Cerebellar cortex (tissue), 1 donor: ENCODE measurements at places on chromosomes 1 and 21.

- no peak for DNase-seq
These were observed 179.4 kb downstream of the ZBTB18 start for GRCh38 chr1:244230470-244230869.

- DNase-seq = no peak
These were observed 6.6 kb upstream of the PRRX1 start for GRCh38 chr1:170657275-170657853.

- DNase-seq = no peak
These were observed 160.2 kb downstream of the TOMM20 start for GRCh38 chr1:234968451-234968850.

- no peak for DNase-seq
These were observed 71.2 kb downstream of the KCNJ15 start for GRCh38 chr21:38327984-38328383.

- no peak for DNase-seq
These were observed 24.8 kb downstream of the GABPA start for GRCh38 chr21:25759573-25759972.

DNA sequence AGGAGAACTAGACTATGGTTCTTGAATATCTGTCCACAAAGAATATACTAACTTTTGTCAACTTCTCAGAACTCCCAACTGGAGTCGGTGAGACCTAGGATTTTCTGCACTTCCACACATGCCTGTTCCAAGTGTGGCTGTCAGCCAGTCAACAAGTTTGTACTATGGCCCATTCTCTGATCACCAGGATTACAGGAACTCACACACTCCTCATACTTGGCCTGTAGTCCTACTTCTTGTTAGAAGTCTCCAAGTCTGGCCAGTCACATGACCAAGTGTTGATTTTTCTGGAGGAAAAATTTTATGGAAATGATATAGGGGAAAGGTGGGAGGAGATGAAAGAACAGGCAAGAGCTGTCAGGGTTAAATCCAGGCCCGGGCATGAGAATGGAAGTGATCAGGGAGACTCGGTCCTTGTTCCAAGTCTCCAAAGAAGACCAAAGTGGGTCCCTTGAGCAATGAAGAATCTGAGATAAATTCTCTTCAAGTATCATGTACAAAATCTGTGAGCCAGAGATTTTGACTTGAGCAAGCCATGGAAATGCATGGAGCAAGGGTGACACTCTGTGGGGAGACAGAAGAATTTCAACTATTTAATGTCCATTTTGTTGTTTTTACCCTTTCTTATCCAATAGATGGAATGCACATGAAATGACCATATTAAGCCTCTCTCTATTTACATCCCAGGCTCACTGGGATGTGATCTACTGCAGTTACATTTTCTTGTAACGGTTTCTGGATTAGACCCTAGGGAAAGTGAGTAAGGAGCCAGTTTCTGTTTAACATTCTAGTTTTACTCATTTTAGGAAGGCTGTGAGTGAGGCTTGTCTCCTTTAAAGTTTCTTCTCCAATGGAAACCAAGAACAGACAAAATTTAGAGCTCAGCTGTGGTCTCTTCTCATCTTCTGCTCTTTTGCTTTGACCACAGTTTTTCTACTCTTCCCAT, 320.9 kb downstream of the ASTN1 start:
- peak; percentile 71 for DNase-seq

DNA sequence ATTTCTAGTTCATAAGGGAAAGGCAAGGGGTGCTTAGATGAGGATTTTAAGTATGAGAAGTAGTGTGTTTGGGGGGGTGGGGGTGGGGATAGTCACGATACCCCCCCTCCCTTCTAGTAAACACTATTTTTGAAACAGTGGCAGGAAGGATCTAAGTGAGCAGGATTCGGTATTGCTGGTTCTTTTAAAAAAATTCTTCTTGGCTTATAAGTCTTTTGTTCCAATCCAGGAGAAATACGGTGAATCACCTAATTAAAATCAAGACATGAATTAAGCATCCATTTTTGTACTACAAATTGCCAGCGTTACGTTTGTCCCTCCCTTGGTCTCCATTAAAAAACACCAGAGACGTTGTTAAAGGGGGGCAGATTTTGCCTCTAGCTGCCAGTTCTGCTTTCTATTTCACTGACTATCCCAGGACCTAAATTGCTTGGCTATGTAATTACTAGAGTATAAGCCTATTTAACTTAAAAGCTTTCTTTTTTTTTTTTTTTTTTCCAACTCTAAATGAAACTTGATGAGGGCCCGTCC, 911 bp downstream of the LMO4 start:
- DNase-seq = peak; percentile 36

DNA sequence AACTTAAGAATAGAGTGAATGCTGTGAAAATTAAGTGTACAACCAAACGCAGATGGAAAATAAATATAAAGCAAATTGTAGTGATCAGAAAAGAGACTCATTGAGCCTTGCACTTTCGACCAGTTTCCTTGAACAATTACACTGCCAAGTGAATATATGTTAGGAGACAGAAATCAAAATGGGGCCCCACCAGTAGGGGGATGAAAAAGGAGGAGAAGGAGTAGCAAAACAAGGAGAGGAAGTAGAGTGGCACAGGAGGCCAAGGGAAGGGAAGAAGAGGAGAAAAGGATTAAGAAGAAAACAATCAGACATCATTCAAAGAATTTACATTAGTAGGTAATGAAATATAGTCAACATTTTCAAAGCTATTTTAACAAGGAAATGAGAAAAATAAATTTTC, 1770.6 kb downstream of the PLA2G4A start:
- no peak for DNase-seq

DNA sequence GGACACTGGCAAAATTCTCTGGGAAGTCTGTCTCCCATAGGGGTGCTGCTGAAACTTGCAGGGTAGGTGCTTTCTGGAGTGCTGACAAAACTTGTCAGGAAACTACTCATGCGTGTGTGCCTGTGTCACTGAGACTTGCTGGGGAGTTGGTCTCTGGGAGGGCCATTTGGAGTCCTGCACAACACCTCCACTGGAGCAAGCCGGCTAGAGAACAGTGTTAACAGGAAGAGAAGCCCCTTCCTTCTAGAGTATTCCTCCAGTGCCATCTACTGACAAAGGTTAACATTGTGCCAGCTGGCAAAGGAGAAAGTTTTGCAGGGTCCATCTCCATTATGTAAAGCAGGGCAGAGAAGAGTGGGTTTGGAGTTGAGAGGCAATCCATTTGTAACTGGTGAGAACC, 30.0 kb downstream of the ZMYM4 start:
- DNase-seq = peak; percentile 58

DNA sequence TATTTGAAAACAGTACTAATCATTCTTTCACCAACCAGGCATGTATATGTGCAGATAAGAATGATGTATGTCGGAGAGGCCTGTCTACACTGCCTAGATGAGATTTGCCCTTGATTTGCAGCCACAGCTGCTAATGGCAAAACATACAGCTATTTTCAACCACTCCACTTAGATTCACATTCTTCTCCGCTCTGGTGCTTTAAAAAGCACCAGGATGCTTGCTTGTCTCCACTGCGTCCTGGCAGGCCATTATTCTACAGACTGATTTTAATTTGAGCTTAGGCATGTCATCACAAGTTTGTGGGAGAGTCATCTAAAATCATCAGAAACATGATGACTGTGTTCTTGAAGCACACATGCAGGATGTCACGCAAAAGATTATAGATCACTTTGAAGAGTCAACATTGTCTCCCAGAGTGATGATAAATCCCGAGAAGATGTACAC, 119.0 kb upstream of the NRIP1 start:
- no peak for DNase-seq

DNA sequence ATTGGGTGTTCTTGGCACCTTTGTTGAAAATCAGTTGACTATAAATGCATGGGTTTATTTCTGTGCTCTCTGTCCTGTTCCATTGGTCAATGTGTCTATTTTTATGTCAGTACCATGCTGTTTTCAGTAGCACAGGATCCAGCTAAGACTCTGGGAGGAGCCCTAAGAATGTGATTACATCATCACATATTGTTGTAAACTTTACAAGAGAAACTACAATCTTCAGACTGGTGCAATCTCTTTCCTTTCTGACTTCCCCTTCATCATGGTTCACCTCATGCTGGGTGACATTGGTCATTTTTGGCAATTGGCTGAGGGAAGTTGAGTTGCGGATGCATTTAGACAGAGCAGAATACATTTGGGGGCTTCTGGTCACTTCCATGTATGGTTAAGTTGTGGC, 88.4 kb downstream of the C21orf91 start:
- no peak for DNase-seq

DNA sequence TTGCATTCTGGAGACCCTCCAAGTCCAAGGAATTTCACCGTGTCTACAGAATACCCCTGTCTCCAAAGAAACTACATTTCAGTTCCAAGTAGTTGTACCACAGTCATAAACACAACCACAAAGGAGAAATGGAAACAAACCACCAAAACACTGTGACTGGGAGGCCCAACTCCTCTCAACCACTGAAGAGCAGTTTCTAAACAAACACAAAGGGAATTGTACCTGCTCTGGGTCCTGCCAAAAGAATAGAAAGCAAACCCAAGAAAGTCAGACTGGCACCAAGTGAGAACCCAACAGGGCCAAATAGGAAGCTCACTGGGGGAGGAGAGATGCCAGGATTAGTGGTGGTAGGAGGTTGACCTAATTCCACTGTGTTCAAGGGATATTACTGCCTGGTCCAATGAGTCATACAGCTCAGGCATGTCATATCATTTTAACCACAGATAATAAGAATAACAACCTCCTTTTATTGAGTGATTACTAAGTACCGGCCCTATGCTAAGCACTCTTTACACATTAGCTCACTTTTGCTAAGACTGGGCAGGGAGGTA, 123.9 kb upstream of the PPP2R5A start:
- no peak for DNase-seq

DNA sequence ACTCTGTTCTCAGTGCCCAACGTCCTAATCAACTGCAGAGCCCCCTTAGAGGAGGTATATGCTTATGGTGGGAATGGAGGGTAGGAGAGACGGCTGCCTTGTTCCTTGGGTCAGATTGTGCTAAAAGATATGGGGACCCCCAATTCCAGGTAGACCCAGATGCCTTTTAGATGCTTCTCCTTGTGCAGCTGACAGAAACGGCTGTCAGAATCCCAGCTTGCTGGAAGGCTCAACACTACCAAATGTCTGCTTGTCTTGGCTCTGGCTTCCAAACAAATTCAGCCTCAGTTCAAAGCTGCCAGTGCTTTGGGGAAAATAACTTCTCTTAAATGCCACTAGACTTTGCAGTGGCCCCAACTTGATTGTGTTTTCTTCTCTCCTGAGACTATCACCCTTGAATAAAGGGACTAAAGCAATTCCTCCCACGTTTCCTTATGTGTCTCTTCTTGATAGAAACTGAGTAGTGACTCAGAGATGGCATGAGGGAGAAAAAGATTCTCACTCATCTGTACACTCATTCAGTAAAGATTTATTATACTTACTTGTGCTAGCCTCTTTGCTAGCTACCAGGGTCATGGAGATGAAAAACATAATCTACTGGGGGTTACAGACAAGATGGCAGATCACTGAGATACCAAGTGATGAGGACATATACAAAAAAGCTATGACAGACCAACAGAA, 3.4 kb upstream of the RNF19B start:
- DNase-seq = no peak

- DNase-seq = no peak
These were observed 50.6 kb downstream of the SUSD4 start for GRCh38 chr1:223313415-223313754.

- DNase-seq = no peak
These were observed 46.0 kb downstream of the TRAPPC10 start for GRCh38 chr21:44057960-44058651.

DNA sequence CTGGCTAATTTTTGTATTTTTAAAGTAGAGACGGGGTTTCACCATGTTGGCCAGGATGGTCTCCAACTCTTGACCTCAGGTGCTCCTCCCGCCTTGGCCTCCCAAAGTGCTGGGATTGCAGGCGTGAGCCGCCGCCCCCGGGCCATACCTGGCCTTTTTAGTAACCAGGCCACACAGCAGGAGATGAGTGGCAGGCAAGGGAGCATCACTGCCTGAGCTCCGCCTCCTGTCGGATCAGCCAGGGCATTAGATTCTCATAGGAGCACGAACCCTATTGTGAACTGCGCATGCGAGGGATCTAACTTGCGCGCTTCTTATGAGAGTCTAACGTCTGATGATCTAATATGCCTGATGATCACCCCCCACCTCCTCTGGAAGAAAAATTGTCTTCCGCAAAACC, 308.7 kb upstream of the PRMT6 start:
- peak; percentile 78 for DNase-seq

DNA sequence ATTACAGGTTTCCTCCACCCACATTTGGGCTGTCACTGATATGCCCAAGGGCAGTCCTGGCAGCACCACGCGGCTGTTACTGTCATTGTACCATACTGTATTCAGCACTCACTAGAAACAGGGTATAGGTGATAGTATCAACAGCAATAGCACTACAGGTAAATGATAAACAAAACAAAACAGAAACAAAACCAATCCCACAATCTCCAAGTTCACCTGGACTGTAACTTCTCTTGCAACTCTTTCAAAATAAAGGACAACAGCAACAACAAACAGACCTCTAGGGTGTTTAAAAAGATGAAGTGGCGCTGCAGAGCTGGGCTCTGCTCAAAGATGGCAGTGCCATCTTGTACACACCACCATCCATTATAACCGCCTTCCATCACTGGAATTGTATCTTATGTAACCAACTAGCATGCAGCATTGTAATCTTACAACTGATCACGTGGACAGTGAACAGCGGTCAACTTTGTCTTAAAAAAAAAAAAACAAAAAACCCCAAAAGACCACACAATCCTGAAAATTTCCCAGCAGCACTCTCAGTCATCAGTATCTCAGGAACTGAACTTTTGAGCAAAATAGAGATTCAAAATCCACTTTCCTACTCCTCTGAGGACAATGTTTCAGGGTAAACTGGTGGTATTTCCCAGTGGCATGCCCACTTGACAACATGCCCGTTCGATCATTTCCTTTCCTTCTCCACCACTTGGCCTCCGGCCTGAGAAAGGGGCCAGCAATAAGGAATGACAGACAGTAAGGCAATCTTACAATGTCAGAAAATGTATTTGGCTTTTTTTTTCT, 3.8 kb downstream of the IRF2BP2 start:
- peak; percentile 77 for DNase-seq

- DNase-seq = peak; percentile 91
These were observed 42.6 kb upstream of the WNT2B start for GRCh38 chr1:112466078-112466660.

DNA sequence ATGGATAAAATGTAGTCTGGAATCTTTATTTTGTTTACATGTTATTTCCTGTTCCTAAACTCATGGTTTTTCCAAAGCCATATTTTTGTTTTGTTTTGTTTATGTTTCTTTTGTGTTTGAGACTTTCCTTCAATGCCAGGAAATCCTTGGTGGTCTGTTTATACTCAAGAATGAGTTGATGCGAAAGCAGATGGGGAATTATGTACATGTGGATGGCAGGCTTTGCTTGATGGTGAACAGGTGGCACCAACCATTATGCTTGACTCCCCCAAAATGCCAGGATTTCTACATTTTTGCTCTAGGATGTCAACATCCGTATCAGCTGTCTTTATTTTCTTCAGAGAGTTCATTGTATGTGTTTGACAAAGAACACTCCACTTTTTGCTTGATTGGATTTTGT, 448.5 kb downstream of the PRDM2 start:
- no peak for DNase-seq

GRCh38 chr1:201724766-201725118, 104.2 kb upstream of the IPO9 start:
- DNase-seq = no peak

GRCh38 chr1:20958430-20958829, 171.3 kb upstream of the HP1BP3 start:
- DNase-seq = no peak

GRCh38 chr1:22562584-22563583, at the start of gene EPHA8:
EPHA8 (plus strand) TSS chr1:22563489; CDS start chr1:22563636, 147 bp downstream.
- DNase-seq = no peak

- no peak for DNase-seq
These were observed 24.9 kb downstream of the VAV3 start for GRCh38 chr1:107940017-107940577.
